HCEC 1CT (cell line): ENCODE measurements at places on chromosomes 7 and 10.

GRCh38 chr7:148819697-148820360 is 64.3 kb downstream of the EZH2 start:
- DNase-seq = peak; percentile 31

- DNase-seq = peak; percentile 98
Measured at GRCh38 chr10:13984647-13985155, 346.0 kb downstream of the FRMD4A start.

GRCh38 chr7:151296202-151296992 is 45.2 kb upstream of the NUB1 start:
- DNase-seq = no peak

GRCh38 chr7:91892821-91893340 is 12.4 kb upstream of the MTERF1 start:
- DNase-seq = peak; percentile 32

DNA sequence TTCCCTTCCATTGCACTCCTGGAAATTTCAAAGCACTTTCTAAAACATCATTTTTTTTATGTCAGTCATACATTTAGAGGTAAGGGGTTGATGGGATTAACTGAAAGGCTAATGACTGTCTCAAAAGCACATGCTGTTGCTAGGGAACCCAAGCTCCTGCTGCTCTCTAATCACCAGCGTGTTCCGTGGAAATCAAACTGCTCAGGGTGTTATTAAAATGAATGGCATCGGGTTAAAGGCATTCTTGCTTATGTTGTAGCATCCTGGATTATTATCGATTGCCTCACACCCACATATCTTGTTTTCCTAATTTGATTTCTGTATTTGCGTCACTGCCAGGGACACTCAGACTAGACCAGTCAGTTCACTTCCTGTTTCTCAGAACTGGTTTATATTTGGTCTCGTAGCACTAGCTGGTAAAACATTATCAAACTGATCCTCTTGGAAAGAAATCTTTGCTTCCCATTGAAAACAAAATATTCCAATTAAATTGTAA is 216.5 kb upstream of the MKLN1 start:
- peak; percentile 82 for DNase-seq

GRCh38 chr10:44805466-44806210 is 105.5 kb upstream of the TMEM72 start:
- no peak for DNase-seq

GRCh38 chr10:63213489-63213888 is 80.4 kb downstream of the NRBF2 start:
- DNase-seq = no peak

- DNase-seq = no peak
Measured at GRCh38 chr10:94000638-94001415, 7.1 kb downstream of the PLCE1 start.

GRCh38 chr10:102646610-102647442 is 2.5 kb downstream of the TRIM8 start:
- DNase-seq = no peak

- no peak for DNase-seq
Measured at GRCh38 chr7:15688279-15688626, 1.8 kb upstream of the MEOX2 start.

DNA sequence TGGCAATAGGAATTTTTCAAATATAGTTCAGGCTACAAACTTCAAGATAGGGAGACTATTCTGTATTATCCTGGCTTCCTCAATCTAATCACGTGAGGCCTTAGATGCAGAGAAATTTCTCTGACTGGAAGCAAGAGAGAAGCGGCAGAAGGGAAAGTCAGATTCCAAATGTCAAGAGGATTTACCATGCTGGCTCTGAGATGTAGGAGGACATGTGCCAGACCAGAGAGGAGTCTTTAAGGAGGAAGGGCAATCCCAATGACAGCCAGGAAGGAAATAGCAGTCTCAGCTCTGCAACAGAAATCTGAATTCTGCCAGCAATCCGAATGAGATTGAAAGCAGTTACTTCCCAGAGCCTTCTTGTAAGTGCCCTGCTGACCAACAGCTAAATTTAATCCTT is 57.4 kb downstream of the NUTM2E start:
- DNase-seq = no peak

GRCh38 chr7:98669329-98670000 is 52.4 kb downstream of the NPTX2 start:
- DNase-seq = no peak

DNA sequence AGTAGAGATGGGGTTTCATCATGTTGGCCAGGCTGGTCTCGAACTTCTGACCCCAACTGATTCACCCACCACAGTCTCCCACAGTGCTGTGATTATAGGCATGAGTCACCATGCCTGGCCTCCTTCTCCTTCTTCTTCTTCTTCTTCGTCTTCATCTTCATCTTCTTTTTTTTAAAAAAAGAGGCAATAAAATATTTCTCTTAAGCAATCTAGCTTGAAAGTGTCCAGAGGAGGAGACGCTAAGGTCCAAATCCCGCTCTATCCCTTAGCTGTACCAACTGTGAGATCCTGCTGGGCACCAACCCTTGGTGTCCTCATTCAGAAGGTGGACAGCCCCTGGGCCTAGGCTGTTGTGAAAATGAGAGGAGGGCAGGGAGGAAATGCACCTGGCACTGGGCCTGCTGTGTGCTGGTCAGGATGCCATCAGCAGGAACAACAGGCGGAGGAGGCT is 13.9 kb upstream of the PSAP start:
- peak; percentile 67 for DNase-seq

GRCh38 chr7:116963234-116963633 is 9.9 kb downstream of the ST7 start:
- no peak for DNase-seq

- no peak for DNase-seq
Measured at GRCh38 chr10:124708246-124708779, 35.9 kb downstream of the FAM53B start.

- DNase-seq = peak; percentile 87
Measured at GRCh38 chr10:108735380-108735779, 1187.9 kb downstream of the XPNPEP1 start.

- DNase-seq = no peak
Measured at GRCh38 chr10:17220652-17221100, 7.4 kb upstream of the VIM start.

GRCh38 chr7:34761206-34761605 is 103.2 kb downstream of the NPSR1 start:
- DNase-seq = no peak

DNA sequence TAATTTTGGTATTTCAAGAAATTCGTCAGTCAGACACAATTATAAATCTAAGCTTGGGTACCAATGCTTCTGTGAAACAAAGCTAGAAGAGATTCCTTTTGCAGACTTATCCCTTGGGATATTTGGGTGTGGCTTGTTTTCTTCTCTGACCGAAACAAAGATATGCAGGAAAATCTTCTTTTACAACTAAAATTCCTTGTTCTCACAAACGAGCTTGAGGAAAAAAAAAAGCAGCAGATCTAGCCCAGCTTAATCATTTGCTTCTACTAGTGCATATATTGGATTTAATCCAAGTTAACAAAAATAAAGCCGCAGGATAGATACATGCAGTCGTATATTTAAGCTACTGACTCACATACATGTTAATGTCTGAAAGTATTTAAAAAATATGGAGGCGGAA is 104.2 kb downstream of the PRTFDC1 start:
- DNase-seq = peak; percentile 6

DNA sequence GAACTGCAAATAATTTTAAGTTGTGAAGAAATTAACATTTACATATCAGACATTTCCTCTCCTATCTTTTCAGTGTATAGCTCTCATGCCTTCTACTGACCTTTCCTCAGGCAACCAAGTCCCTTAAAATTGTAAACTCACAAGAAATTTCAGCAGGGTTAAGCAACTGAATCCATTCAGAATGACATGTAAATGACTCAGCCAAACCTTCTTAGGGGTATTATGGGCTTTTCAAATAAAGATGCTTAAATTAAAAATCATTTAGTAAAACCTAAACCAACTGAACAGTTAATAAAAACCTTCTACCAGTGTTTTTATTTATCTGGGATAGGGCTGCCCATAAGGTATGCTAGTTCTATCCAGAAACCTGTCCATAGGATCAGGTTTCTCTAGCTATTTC is 20.7 kb downstream of the WAPL start:
- DNase-seq = peak; percentile 57

DNA sequence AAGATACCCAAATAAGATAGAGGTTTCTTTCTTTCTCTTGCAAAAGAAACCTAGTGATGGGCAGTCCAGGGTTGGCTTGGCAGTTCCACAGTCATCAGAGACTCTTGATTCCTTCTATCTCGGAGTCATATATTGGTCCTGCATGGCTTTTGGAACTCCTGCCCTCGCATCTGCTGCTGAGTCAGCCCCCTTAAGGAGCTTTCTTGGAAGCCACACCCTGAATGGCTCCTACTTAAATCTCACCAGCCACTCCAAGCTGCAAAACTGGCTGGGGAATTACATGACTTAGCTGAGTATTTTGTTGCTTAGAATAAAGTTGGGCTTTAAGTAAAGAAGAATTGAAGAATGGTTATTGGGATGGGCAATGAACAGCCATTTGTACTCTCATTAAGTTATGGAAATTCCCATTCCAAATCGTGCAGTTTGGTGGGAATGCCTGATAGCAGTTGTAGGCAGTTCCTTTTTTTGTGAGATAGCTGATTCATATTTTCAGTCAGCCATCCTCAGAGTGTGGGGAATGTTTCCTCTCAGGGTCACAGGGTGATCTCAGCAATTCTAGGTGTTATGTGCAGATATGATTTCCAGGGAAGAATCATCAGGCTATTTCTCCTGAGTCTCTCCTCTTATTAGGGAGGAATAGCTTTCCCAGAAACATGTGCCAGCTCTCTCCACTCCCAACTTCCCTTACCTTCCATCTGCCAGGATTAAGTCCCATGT is 209.9 kb downstream of the BBS9 start:
- no peak for DNase-seq

- DNase-seq = peak; percentile 84
Measured at GRCh38 chr7:81469869-81470723, 299.8 kb downstream of the HGF start.

DNA sequence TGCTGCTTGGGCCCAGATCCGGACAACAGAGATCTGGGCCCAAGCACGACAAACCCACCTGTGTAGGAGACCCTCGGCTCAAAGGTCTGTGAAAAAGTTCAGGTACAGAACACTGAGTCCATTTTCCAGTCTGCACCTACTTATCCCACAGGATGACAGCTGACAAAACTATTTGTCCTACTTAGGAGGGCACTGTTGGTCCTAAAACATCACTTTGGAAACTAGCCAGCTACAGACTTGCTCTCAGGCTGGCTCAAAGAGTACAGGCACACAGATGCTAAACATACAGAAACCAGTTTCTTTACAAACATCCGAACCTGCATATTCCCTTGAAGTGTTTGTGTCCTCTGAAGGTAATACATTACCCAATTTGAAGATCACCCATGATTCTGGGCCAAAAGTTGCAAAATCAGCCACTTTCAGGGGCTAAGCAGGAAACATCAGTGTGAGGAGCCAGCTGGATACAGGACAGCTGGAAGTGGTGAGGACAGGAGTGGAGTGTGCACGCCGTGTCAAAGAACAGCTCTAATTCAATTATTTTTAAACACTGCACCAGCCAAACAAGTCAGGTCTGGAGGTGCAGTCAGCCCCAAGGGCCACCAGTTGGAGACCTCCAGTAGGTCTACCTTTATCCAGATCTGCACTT is 88.5 kb downstream of the NOC3L start:
- DNase-seq = no peak

DNA sequence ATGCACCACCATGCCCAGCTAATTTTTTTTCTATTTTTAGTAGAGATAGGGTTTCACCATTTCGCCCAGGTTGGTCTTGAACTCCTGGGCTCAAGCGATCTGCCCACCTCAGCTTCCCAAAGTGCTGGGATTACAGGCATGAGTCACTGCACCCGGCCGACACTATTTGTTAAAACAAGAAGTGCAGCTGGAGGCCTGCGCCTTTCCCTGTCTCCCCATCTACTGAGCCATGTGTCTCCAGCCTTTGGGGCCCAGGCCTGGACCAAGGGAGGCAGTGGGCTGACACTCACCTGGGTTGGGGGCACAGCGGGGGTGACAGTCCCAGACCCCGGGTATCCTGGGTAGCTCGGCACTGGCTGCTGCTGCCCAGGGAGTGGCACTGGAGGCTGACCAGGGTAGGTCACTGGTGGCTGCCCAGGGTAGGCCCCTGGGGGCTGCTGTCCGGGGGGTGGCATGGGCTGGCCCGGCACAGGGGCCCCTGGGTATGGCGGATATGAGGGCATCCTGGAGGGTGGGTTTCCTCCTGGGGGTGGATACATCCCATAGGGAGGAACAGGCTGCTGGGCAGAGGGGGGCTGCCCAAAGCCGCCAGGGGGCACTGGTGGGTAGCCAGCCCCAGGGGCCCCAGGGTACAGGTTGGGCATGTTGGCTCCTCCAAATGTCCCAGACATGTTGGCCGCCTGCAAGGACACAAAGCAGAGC is 36.3 kb downstream of the PLAC9 start:
- peak; percentile 51 for DNase-seq

DNA sequence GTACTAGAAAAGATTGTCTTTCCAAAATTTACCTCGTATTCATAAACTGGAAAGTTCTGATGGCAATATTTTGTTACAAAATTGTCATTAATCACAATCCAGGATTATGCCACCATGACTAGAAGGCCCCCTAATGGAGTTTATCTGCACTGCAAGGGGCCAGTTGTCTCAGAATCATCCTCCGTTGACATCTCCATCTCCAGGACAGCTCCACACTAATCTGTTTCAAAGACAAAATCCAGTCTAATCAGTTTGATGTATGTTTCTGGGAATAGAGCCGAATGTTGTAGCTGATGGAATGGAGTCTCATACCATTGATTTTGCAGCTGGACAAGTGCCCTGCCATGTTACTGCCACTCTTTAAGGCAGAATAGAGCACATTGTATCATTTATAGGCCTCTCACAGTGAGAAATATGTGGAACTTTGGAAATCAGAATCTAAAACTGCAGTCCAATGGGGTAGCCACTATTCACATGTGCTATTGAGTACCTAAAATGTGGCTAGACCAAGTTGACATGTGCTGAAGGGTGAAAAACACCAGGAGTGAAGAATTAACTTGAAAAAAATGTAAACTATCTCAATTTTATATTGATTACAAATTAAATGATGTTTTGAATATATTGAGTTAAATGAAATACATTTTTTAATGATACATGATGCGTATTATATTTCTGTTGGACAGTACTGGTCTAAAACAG is 38.3 kb upstream of the TOMM7 start:
- no peak for DNase-seq

DNA sequence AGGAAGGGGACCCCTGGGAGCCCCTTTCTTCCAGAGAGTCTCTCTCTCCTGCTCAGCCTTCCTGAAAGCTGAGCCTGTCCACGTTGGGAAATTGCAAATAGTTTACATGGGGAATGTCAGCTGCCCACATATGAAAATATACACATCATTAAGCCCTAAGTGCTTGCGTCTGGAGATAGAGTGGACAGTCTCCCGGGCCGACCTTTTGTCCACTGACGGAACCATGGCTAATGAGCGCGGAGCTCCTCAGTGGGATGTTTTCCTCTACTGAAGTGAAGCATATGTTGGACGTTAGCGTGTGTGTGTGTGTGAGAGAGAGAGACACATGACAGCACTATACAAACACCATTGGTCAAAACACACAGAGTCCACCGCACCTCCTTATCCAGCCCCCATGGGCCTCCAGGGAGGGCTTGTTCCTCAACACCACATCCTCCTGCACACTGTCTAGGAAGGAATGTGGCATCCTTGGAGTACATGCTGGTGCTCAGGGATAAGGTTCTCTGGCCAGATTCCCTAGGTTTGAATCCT is 128.4 kb downstream of the RGS10 start:
- DNase-seq = peak; percentile 66

- DNase-seq = peak; percentile 22
Measured at GRCh38 chr7:42915356-42915755, 3.5 kb upstream of the C7orf25 start.
